ENCODE measurements at places on chromosomes 5 and 9. TPM values are rescaled to one million over a fixed set of nuclear protein-coding genes. Genes with fewer than 3 reads are reported as not detected.

GRCh38 chr5:181281077-181281983, 20.4 kb upstream of the TRIM52 start:
- no peak overlapping the region for H3K4me3 ChIP-seq
- no peaks in the 10 kb centered on the region for H3K4me1 ChIP-seq
- DNase-seq, result no peak
- no peaks in the 10 kb centered on the region for H3K27me3 ChIP-seq
- no peaks in the 10 kb centered on the region for H3K36me3 ChIP-seq

GRCh38 chr5:35651002-35651756, 33.5 kb downstream of the SPEF2 start:
- H3K27me3 ChIP-seq, result no peaks in the 10 kb centered on the region
- H3K27ac ChIP-seq, result no peak overlapping the region
- no peaks in the 10 kb centered on the region for H3K36me3 ChIP-seq

GRCh38 chr9:29439961-29440360, 1866.7 kb upstream of the C9orf72 start:
- no peak overlapping the region for H3K4me3 ChIP-seq
- H3K4me1 ChIP-seq, result no peaks in the 10 kb centered on the region
- H3K27me3 ChIP-seq, result no peaks in the 10 kb centered on the region
- no peak overlapping the region for H3K27ac ChIP-seq
- DNase-seq, result no peak

DNA sequence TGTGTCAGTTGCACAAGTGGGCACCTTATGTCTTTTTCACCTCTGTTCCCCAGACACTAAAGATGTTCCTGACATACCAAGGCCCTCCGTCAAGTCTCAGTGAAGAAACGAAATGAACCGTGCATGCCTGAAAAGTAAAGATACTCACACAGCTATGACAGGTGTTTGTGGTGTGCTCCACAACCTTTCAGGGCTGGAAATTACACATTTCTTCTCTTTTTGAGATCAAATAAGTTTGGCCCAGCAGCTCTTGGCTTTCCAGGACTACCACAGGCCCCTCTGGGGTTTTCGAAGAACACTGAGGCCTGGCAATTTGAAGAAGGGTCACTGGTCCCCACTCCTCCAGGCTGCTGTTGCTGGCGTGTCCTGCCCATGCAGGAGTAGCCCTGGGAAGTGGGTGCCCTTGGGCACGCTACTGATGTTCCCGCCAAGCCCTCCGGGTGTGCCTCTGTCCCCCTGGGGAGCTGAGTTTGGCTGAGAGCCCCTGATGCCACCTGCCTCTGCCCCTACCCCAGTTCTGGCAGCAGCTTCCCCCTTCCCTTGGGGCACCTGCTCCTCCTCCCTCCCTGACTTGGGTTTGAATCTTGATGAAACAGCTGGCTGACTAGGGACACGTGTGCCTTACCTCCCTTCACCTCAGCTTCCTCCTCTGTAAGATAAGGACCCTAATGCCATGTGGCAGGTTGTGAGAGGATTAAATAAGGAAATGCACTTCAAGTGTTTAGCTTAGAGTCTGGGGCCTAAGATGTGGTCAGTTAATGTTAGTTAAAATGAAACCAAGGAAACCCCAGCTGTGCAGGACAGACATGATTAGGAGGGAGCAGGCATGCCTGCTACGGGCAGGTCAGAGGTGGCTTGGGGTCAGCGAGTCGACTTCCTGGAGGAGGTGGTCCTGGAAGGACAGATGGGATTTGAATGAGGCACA, 49.1 kb upstream of the GADD45G start:
- no peak overlapping the region for H3K27ac ChIP-seq
- H3K4me1 ChIP-seq, result no peaks in the 10 kb centered on the region
- no peaks in the 10 kb centered on the region for H3K36me3 ChIP-seq
- DNase-seq, result no peak

The C9orf43 gene
- total RNA-seq, result 0.76 TPM
